Frontal cortex (tissue), 4 donors: ENCODE measurements at places on chromosomes 4 and X. TPM values are rescaled to one million over a fixed set of nuclear protein-coding genes. Genes with fewer than 3 reads are reported as not detected.
A peak's percentile ranks its signal among the peaks of the same experiment; 100 is the strongest.

Gene HAND2
- total RNA-seq: not detected

Gene MAOB
- 4.9 TPM for total RNA-seq

Gene SCML1
- total RNA-seq: 5.7 TPM

Gene SLC49A3
- 0.82 TPM for total RNA-seq

Gene RBMXL3
- total RNA-seq: not detected

- no peak for DNase-seq
These were observed 82.4 kb downstream of the SLC2A9 start for GRCh38 chr4:9938933-9939332.

GRCh38 chr4:152424977-152425376 is 110.9 kb downstream of the FBXW7 start:
- no peak for DNase-seq

GRCh38 chrX:6227935-6228334 is 732 bp downstream of the NLGN4X start:
- DNase-seq: no peak

GRCh38 chr4:168304744-168305459 is 13.7 kb downstream of the DDX60 start:
- DNase-seq: no peak

DNA sequence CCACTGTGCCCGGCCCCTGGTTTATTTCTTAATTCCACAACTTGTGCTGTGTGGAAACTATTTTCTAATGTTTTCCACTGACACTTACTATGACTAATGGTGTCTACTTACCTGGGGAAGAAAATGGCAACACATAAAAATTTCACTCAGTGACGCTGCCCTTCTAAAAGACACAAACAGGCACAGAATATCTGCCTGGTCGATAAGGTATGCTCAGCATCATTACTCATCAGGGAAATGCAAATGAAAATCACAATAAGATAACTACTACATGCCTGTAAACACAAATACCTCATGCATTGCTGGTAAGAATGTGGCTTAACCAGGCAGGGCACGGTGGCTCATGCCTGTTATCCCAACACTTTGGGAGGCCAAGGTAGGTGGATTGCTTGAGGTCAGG is 61.6 kb downstream of the UBE2K start:
- no peak for DNase-seq

- no peak for DNase-seq
These were observed 55.5 kb downstream of the TRAPPC11 start for GRCh38 chr4:183714626-183715025.

DNA sequence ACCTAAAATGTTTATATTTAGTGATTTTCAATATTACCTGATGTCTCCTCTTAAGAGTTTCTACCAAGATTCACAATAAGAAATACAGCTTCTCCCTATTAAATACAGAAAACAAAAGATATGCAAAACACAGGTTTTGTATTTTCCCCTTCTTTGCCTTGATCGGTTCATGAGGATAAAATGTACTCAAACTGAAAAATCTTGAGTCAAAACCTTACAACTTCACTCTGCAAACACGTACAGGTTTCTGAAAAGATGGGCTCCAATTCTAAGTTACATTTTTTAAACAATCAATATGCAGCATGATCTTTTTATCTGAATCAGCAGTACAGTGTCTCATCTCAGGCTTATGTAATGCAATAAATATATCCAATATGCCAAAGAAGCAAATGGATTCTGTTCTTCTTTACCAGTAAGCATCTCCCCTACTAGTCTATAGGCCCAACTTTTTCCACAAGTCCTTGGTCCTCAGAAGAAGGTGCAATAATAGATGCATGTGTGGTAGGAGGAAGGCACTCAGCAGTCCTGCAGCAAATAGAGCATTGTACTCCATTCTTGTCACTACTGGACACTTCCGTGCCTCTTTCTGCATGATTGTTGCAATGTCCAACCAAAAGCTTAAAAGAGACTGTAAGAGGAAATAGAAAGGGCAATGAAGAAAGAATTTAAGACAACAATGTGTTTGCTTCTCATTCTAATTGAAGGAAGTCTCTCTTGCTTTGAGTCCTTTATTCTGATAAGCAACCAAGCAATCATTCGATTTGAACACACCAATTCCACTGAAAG is 3.2 kb downstream of the MAPK10 start:
- DNase-seq: no peak

DNA sequence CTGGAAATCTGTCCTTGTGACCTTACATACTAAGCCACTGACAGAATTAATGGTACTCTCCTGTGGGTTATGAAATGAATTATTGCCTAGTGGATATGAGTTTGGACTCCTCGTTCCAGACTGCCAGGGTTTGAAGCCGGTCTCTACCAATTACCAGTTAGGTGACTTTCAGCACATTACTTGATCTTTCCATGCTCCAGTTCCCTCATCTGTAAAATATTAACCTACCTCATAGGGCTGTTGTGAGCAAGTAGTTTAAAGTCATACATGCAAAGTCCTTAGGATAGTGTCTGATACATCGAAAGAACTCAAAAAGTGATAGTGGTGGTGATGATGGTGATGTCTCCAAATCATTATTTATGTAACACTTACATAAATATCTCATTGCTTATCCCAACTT is 373.5 kb upstream of the ARX start:
- DNase-seq: no peak

DNA sequence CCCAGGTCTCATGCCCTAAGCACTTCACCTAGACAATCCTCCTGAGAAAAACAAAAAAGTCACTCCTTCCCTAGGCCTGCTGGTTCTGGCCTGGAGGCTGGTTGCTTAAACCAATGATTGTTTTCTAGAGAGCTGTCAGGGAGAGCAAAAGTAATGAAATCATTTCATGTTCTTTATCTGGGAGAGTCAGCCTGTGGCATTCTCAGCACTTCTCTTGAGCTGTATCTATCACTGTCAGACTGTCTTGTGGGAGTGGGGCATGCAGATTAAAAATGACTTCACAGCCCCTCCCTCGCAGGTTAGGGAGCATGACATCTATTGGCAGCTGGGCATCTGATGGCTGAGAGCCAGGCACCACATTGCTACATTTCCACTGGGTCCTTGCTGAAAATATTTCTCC is 20.4 kb upstream of the TMEM154 start:
- no peak for DNase-seq

DNA sequence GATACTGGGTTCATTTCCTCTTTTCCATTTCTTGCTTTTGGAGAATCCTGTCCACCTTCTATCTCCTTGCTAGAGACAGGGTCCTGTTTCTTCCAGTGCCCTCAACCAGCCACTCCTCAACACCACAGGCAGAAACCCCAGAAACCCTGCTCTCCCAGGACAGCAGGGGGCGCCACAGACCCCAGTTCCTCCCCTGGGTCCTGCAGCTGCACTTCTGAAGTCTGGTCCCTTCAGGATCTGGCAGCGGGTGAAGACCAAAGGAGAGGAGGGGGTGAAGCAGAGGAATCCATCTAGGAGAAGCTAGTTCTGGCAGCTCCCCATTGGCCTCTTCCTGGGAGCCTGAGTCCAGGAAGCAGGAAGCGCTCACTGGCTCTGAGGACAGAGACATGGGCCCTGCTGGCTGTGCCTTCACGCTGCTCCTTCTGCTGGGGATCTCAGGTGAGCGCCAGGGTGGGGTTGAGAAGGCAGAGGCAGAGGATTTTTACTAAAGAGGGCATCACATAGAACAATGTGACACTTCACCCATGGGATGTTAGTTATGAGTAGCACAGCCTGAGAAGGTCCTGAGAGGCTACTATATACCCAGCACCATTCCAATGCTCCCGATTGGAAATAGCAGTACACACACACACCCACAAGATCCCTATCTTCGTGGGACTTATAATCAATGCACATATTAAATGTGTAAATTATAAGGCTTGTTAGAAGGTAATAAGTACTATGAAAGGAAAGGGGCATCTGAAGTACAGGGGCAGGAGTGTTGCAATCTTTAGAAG is at the start of gene PRSS48:
PRSS48 (plus strand) TSS at position 375 of the 776 bp plus-strand sequence; CDS start at position 387, 12 bp downstream.
- DNase-seq: peak; percentile 33

DNA sequence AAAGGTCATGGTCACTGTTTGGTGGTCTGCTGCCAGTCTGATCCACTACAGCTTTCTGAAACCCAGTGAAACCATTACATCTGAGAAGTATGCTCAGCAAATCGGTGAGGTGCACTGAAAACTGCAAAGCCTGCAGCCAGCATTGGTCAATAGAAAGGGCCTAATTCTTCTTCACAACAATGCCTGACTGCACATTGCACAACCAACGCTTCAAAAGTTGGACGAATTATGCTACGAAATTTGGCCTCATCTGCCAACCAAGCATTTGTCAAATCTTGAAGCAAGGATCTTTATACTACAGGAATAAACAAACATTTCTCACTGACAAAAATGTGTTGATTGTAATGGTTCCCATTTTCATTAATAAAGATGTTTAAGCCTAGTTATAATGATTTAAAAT is 90.4 kb downstream of the EIF4E start:
- DNase-seq: no peak

DNA sequence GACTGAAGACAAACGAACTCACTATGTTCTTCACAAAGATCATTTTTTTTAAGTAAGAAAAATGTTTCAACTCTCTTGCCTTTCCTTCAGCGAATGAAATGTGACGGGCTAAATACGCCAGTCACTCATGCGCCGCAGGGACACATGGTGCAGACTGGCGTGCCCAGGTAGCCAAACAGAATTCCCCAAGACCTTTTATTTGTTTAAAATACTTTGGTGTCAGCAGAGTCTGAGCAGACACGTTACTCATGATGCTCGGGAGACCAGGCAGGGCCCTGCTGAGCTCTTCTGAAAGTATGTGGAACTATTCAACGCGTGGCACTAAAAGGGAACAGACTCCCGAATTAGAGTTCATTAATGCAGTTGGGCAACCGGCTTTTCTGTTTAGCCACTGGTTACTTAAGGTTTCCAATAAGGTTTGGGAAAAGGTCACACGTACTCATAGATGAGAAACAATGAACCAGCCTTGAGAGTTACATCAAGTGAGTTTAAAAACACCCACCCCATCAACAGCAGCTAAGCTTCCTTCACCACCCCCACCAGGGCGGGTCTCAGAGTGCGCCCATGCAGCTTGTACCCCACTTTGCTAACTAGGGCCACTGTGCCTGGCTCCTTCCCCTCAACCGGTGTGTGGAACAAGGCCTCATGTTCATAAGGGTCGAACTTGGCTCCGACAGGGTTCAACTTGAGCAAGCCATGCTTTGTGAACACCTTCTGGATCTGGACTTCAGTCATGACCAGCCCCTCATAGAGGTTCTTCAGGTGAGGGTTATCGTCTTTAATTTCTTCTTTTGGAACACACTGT is 7.3 kb downstream of the GRPEL1 start:
- DNase-seq: no peak

- no peak for DNase-seq
These were observed 30.4 kb downstream of the ADH7 start for GRCh38 chr4:99404595-99405287.

DNA sequence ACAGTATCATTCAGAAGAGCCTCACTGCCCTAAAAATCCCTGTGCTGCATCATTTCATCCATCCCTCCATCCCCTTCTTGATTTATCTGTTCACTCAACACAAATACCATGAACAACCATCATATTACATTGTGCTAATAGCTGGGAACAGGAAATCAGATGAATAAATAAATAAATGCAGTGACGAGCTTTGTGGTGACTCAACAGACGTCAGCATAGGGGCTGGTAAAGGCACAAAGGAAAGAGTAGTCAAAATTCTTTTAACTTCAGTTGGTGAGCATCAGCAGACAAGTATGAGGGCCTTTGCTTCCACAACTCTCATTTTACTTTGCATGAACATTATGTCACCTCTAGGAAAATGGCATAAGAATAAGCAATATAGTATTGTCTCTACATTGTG is 65.5 kb downstream of the EDNRA start:
- no peak for DNase-seq

- peak; percentile 57 for DNase-seq
These were observed 859 bp downstream of the SMARCA1 start for GRCh38 chrX:129522184-129523078.

DNA sequence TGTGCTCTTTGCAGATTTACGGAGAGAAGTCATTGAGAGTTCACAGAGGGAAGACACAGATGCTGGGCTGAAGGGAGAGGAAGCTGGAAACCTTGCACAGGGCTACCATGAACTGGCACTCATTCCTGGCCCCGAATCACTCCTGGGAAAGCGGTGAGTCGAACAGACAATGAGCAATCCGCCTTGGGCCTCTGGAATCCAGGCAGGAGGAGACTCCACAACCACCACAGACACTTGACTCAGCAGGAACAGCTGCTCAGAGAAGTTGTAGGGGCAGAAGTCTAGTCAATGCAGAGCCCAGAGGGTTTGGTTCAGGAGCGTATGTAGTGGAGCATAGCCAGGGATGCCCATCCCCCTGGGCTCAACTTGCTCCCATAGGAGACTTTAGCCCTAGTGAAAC is 62.8 kb upstream of the GRIA3 start:
- no peak for DNase-seq

DNA sequence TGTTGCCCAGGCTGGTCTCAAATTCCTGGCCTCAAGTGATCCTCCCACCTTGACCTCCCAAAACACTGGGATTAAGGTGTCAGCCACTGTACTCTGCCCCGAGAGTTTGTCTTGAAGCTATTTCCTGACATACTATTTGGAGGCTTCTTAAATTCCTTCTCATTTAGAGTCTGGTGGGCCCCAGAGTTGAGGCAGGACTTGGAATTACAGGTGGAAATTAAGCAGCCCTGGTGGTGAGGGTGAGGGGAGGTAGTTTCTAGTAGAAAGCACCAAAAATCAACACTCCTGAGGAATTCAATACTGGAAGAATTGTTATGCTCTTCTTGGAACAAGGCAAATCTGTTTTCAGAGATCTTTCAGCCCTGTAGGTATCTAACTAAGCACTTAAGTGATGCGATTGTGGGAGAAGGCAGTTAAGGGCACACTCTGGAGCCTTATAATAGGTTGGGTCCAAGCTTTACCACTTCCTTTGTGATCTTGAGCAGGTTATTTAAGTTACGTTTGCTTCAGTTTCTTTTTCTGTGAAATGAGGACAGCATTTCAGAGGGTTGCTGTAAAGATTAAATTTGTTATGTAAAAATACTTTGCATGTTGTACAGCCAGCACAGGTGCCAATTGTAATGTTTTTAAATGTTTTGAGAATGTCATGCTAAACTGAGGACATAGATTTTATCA is 200.7 kb downstream of the SOWAHB start:
- no peak for DNase-seq

- no peak for DNase-seq
These were observed 127.2 kb upstream of the PABPC4L start for GRCh38 chr4:134328741-134329140.

- no peak for DNase-seq
These were observed 1532.6 kb downstream of the C4orf33 start for GRCh38 chr4:130628531-130628930.

- no peak for DNase-seq
These were observed 48.6 kb downstream of the TMEM164 start for GRCh38 chrX:110051559-110051958.

DNA sequence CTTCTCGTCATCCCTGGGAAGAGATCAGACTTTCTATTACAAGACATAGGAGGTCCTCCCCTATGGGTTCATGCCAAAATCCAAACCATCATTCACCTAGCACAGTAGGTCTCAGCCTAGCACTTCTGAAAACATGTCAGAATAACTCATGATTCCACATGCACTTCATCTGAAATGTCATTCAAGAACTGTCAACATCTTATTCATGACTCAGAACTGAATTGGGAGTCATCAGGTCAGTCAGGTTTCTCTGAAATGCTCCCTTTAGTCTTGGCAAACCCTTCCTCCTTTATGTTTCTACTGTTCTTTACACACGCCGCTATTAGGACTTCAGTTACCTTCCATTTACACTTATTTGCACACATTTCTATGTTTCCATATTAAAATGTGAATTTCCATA is 67.2 kb downstream of the ANTXR2 start:
- no peak for DNase-seq

- DNase-seq: no peak
These were observed 230.0 kb downstream of the HS3ST1 start for GRCh38 chr4:11198516-11199305.

- DNase-seq: no peak
These were observed 384.9 kb downstream of the TLL1 start for GRCh38 chr4:166257891-166258290.
